Cardiac fibroblast (primary cell): ENCODE measurements at places on chromosomes 2 and 18.
A peak's percentile ranks its signal among the peaks of the same experiment; 100 is the strongest.

DNA sequence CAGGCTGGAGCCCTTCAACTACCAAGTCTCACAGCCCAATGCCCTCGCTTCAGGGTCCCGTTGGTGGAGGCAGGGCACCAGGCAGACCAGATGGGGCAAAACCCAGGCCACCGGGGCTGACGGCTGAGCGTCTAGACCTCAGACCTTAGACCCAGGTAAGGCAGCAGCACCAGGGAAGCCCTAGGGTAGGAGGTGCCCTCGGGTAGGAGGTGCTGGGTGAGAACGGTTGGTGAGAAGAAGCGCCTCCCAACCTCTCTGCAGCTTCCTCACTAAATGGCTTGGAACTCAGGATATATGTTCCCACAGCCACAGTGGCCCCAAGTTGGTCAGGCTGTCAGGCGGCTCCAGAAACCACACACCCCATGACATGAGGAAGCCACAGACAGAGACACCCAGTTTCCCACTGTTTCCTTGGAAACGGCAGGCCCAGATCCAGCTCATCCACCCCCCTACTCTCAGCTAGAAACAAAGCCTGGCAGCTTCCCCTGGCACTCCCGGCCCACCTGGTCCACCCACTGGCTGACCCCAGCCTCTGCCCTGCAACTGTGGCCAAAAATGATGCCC lies 13.1 kb upstream of the MLPH start:
- peak; percentile 76 for DNase-seq

DNA sequence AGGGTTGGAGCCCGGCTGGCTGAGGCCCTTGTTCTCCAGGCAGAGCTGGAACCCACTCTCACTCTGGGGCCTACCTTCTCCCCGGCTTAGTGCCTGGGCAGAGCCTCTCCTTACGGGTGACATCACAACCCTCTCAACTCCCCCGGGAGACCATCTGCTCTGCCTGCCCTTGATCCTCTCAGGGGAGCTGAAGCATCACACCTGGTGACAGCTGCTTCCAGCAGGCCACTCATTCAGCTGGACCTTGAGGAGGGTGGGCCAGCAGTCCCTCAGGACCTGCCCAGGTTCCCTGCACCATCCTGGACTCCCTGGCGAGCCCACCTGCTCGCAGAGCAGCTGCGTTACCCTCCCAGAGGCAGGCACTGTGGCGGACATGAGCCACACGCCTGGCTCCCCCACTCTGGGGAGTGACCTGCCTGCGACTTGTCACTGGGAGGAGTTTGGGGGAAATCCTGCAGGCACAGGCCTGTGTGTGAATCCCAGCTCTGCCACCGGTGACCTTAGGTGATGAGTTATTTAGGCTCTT lies 13.1 kb downstream of the HS6ST1 start:
- DNase-seq = peak; percentile 52

GRCh38 chr2:225056330-225057073 lies 14.2 kb upstream of the DOCK10 start:
- DNase-seq = peak; percentile 55

GRCh38 chr18:55513161-55513560 lies 74.8 kb downstream of the TCF4 start:
- peak; percentile 39 for DNase-seq

GRCh38 chr18:49178736-49179135 lies 228.0 kb upstream of the SMAD7 start:
- DNase-seq = peak; percentile 47
